ENCODE measurements at places on chromosomes 11 and 22. TPM values are rescaled to one million over a fixed set of nuclear protein-coding genes. Genes with fewer than 3 reads are reported as not detected.

CSF2RB gene
- 4.6 TPM for total RNA-seq

C22orf31 gene
- total RNA-seq = not detected

ELFN2 gene
- total RNA-seq = 0.11 TPM

OR8A1 gene
- total RNA-seq = not detected

LDHAL6A gene
- not detected for total RNA-seq

RFPL1 gene
- not detected for total RNA-seq

GNAZ gene
- 0.39 TPM for total RNA-seq

CCDC116 gene
- total RNA-seq = 0.78 TPM

STK33 gene
- total RNA-seq = 0.11 TPM

MYOD1 gene
- total RNA-seq = not detected

DNA sequence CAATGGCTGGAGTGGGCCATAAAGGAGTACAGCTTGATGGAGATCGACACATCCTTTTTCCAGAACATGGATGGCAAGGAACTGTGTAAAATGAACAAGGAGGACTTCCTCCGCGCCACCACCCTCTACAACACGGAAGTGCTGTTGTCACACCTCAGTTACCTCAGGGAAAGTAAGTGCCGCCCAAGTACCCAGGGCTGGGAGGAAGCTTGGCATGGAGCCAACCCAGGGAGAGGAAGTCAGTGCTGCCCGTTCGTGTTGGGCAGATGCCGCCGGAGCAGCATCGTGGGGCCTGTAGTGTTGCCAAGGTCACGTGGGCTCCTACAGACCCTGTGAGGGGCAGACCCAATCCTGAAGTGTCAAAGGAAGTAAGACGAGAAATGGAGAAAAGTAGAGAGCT, 78.9 kb downstream of the FLI1 start:
- no peak for DNase-seq

GRCh38 chr11:120134931-120135228, 3.0 kb downstream of the TRIM29 start:
- no peak for DNase-seq

DNA sequence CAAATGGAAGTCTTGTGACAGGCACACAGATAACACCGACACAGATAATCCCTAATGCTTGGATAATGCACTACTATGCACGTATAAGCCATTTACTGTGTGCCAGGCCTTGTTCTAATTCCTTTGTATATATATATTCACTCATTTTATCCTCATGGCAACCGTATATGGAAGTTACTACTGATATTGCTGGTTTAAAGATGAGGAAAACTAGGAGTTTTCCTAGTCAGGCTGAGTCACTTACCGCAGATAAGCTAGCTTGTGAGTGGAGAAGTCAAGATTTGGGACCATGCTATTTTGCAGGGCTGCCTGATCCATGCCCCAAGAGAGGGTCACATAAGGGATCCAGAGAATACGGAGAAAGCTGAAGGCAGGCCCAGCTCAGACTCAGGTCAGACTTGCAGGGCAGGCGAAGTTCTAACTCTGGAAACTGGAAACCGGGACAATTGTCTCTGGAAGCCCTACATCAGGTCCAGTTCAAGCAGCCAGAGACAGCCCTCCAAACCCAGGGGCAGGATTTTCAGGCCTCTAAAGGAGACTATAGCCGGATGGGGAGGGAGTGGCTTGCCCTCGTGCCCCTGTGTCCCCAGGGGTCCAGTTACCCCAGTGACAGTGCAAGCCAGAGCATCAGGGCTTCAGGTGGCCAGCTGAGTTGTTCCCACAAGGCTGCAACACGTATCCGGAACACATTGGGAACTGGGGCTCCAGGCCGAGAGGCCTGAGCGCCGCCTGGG, 534.8 kb downstream of the INSC start:
- no peak for DNase-seq

GRCh38 chr11:109401545-109401944, 20.4 kb upstream of the C11orf87 start:
- DNase-seq = no peak

- DNase-seq = no peak
Measured at GRCh38 chr22:39208013-39208680, 36.6 kb downstream of the PDGFB start.

GRCh38 chr22:25786165-25786564, 44.2 kb downstream of the MYO18B start:
- DNase-seq = no peak

- no peak for DNase-seq
Measured at GRCh38 chr11:111560800-111561199, 20.3 kb downstream of the LAYN start.

GRCh38 chr11:43278193-43278956, 33.4 kb upstream of the API5 start:
- no peak for DNase-seq

DNA sequence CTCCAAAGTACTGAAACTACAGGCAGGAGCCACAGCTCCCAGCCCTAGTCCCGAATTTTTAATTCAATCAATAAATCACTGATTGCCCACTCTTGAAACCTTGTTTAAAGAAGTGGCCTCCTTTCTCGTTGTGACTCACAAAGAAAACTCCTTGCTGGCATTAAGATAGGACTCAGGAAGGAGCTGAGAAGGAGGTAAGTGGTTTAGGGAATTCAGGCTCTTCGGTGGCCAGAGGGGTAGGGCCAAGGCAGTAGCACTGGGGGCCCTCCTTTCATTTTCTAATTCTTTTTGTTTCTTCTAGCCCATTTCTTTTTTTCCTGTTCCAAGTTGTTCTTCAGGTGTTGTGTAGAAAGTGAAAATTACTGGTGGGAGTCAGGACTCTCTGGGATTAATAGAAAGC, 86.2 kb upstream of the OR9Q1 start:
- DNase-seq = no peak

- DNase-seq = no peak
Measured at GRCh38 chr22:26597026-26597425, 7.1 kb upstream of the TPST2 start.

GRCh38 chr11:5223146-5223545, 3.7 kb downstream of the HBB start:
- DNase-seq = no peak

Measured in activated T-helper 2 cell treated with anti-CD3 and anti-CD28 coated beads, Interferon-gamma antibody, Interleukin-2, Interleukin-4, amounts not matched to agents 10 μg/mL and 5 μg/mL and 100 μg/mL, durations not matched to agents 14 hours and 24 hours and 36 hours (primary cell).